ENCODE measurements at places on chromosomes 2 and 18.
A peak's percentile ranks its signal among the peaks of the same experiment; 100 is the strongest.

GRCh38 chr2:20071397-20072383, 20.3 kb upstream of the LAPTM4A start:
- DNase-seq, result no peak

GRCh38 chr2:72548081-72548764, 277.6 kb downstream of the EXOC6B start:
- no peak for DNase-seq

DNA sequence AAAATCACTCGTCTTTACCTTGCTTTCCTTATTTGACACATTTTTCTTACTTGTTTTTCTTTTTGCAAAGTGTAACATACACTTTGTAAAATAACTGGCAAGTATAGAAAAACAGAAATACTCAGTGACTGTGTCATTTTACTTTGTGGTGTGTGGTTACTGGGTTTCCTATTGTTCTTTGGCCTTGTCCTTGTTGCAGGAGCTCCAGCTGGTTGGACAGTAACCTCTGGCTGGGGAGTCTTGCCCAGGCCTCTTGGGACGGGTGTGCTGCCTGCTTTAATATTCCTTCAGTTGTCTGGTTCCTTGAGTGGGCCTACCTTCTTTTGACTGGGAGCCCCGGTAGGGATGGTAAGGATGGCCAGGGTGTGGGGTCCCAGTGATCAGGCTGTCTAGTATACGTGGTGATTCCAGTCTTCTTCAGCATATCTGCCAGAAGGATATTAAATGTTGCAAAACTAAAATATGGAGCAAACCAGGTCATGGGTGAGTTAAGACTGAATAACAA, 53.8 kb downstream of the RNF144A start:
- DNase-seq, result no peak

GRCh38 chr2:199556527-199557285, 99.0 kb upstream of the SATB2 start:
- DNase-seq, result no peak

GRCh38 chr2:170236680-170237047, 58.7 kb downstream of the MYO3B start:
- no peak for DNase-seq

- no peak for DNase-seq
Observed at GRCh38 chr2:104786821-104787220, 67.1 kb upstream of the POU3F3 start.

DNA sequence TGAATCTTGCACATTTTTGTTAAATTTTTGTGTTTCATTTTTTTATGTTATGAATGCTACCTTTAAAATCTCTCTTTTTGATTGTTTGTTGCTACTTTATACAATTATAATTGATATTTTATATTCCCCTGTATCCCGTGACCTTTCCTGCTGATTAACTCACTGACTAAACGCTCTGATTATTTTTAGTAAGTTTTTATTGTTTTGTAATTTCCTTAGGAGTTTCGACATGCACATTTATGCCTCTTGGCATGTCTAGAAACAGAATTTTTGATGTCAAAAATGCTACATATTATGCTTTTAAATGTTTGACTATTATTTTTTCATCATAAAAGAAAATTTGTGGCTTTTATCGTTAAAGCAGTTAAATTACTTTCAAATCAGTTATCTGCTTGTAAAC, 1131.6 kb upstream of the TMEFF2 start:
- no peak for DNase-seq

GRCh38 chr2:236731767-236732580, 162.3 kb downstream of the ACKR3 start:
- DNase-seq, result no peak

DNA sequence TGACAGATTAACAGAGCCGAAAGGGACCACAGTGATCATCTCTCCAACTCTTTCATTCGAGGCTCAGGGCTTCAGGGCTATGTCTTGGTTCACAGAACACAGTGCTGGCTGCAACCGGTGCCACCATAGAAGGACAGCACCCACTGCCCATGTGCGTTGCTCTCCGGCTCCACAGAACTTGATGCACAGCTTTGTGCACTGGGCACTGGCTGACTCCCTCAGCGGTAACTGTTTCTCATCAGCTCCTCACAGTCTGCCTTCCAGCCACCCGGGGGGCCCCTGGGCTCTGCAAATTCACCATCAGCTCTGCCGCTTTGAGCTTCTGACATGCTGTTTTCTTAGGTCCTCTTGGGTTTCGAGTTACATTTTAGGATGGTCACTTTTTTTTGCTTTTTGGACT, 124.3 kb upstream of the RAB12 start:
- peak; percentile 17 for DNase-seq

GRCh38 chr2:235262750-235263149, 231.1 kb upstream of the AGAP1 start:
- DNase-seq, result no peak

DNA sequence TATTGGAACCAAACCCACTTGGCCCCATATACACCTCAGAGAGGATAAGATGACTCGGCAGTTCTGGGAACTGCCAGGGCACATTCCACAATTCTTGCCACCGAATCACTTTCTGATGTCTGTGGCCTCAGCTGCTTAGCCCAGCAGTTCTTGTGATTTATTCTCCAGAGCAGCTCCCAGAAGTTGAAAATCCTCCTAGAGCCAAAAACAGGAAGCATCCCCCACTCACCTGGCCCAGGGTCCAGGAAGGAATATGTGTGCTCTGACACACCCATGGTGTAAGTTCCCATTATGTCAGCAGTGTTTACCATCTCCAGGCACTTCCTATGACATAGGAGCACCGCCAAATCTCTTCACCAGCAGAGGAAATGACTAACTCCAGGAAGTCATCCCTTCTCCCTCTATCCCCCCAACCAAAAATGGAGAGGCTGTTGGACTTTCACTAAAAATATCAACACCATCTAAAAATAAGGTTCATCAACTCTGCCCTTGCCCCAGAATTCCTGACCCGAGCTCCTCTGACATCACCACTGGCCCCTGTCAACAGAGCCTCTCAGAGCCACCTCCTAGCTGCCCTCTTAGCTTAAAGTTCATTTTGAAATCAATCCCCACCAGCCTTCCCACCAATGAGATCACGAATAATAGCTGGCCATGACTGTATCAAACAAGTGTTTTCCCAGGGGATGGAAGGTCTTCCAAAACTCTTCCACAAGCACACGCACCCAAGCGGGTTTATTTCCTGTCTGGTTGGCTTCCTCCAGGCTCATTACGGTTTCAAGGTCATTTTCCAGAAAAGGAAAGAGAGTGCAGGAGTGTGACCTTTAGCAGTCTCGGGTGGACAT, 223.1 kb upstream of the PARD3B start:
- DNase-seq, result no peak

DNA sequence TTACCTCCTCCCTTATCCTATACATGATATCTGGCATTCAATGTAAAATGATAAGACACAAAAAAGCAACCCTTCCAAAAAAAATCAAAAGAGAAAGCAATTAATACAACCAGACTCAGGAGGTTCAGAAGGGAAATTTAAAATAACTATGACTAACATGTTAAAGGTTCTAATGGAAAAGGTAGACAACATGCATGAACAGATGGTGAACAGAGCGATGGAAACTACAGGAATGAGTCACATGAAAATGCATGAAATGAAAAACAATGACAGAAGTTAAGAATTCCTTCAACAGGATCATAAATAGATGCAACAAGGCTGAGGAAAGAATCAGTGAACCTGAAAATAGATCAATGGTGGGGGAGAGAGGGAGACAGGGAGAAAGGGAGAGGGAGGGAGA, 26.1 kb upstream of the ERCC3 start:
- no peak for DNase-seq

- DNase-seq, result no peak
Observed at GRCh38 chr2:98908931-98909316, 27.1 kb downstream of the CRACDL start.

GRCh38 chr18:26088487-26088886, 1.9 kb downstream of the SS18 start:
- DNase-seq, result no peak

GRCh38 chr2:124563426-124563825, 538.3 kb downstream of the CNTNAP5 start:
- DNase-seq, result no peak

GRCh38 chr2:7835151-7835550, 846.7 kb upstream of the ID2 start:
- no peak for DNase-seq

GRCh38 chr18:69916412-69916811, 31.3 kb downstream of the CD226 start:
- DNase-seq, result no peak

DNA sequence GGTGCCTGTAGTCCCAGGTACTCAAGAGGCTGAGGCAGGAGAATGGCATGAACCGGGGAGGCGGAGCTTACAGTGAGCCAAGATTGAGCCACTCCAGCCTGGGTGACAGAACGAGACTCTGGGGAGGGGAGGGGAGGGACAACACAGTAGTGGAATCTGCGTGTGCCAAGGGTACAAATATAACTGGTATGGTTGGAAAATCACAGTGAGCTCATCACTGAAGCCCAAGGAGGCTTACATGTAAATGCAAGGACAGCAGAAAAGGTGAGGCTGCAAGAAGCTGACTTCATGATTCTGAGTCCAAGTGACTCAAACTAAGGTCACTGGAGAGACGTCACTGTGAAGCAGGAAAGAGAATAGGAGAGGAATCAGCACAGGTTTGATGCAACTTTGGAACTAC, 9.2 kb downstream of the SEPTIN10 start:
- no peak for DNase-seq

- DNase-seq, result no peak
Observed at GRCh38 chr2:219662566-219662965, 35.1 kb downstream of the SLC4A3 start.

Data from D341Med (cell line).